Urothelium cell line (cell line): ENCODE measurements at places on chromosomes 12 and 14.
A peak's percentile ranks its signal among the peaks of the same experiment; 100 is the strongest.

GRCh38 chr14:56888274-56888673, 78.0 kb upstream of the OTX2 start:
- DNase-seq, result no peak

GRCh38 chr12:26825459-26826016, 7.5 kb downstream of the ITPR2 start:
- no peak for DNase-seq

DNA sequence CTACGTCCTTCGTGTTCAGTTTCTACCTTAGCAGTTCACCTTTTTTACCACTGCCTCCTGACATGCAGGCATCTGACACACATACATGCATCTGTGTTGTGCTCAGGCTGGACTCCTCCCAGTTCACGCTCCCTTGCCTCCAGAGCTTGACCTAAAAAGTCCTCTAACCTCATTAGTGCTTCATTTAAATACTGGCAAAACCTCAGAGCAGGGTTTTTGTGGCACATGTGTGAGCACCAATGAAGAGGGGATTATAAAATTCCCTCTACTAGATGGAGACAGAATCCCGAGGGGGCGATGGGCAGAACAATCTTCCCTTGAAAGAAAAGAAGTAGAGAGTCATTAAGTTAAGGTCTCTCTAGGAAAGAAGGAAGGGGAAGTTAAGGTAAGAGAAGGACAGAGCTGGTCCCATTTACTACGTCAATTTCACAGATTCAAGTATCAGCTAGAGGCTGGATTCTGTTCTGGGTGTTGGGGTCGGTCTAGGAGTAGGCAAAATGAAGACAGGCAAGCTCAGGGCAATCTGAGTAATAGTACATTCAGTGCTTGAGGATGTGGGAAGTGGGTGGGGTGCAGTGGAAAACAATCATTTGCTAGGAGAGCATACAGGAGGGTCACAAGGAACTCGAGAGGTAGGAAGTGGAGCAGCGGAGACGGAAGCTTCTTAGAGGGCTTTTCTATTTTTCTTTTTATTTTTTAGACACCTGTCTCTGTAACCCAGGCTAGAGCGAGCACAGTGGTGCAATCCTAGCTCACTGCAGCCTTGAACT, 7.5 kb downstream of the HAL start:
- DNase-seq, result no peak

DNA sequence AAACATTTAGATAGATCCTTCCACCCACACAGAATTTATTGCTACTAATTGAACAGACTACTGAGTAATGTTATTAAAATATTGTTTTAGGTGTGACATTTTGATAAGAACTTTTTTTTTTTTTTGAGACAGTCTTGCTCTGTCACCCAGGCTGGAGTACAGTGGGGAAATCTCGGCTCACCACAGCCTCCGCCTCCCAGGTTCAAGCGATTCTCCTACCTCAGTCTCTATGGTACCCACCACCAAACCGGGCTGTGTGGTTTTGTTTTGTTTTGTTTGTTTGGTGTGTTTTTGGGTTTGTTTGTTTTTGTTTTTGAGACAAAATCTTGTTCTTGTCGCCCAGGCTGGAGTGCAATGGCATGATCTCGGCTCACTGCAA, 40.9 kb downstream of the COX16 start:
- DNase-seq, result no peak

DNA sequence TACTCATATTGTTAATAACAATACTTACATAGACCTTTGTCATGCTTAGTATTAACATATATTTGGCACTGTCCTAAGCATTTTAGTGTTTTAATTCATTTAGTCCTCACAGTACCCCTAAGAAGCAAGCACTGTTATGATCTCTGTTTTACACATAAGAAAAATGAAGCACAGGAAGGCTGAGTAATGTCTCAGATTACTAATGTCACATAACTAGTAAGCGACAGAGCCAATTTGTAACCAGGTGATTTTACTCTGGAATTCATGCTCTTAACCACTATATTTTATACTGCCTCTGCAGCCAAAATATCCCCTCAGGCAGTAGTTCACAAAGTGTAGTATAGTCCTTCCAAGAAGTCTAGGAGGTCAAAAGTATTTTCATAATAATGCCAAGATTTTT, 20.3 kb downstream of the TMEM253 start:
- DNase-seq, result no peak

- no peak for DNase-seq
Observed at GRCh38 chr14:77206877-77207389, 25.3 kb downstream of the TMEM63C start.

GRCh38 chr12:749751-750270, 2.6 kb upstream of the WNK1 start:
- no peak for DNase-seq

GRCh38 chr12:12007001-12007712, 63.6 kb upstream of the BCL2L14 start:
- DNase-seq, result peak; percentile 77

DNA sequence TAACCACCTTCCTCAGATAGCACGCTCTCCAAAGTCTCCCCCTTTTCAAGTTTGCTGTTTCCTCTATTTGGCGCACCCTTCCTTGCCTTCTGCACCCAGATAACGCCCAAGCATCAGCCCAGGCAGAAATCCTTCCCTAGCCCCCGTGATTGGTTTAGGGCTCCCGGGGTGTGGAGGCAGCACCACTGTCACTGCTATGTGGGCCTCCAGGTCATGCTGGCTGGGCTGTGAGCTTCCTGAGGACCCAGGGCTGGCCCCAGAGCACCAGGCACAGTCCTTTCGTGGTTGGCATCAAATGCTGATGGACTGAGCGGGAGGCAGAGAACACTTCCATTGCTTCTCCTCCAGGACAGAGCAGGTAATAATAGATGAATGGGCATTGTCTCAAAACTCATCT, 311.4 kb downstream of the BCL11B start:
- DNase-seq, result no peak

DNA sequence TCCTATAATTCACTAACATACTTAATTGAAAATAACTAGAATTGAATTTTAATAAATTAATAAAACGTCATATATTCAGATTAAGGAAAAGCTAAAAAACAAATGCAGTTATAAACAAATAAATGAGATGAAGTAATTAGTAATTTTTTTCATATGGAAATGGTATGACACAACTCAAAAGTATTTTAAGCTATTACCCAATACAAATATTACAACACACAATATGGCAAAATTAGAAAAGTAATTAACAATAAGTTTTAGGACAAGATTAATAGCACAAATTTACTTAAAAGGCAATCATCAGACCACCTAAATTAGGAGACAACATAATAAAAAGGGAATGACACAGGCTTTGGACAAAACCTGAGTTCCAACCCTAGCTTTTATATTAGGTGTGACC, 81.7 kb downstream of the EEA1 start:
- DNase-seq, result no peak

- peak; percentile 96 for DNase-seq
Observed at GRCh38 chr14:68939893-68940613, 39.0 kb downstream of the ACTN1 start.
